T-cell (primary cell): ENCODE measurements at places on chromosomes 5 and 9.

DNA sequence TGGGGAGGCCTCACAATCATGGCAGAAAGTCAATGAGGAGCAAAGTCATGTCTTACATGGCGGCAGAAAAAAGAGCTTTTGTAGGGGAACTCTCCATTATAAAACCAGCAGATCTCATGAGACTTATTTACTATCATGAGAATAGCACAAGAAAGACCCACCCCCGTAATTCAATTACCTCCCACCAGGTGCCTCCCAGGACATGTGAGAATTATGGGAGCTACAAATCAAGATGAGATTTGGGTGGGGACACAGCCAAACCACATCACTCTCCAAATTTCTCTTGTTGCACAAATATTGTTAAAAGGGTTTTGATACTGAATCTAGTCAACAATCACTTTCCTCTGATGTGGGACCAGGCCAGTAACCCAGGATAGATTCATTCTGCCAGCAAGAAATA, 1176.1 kb downstream of the CDH9 start:
- H3K4me1 ChIP-seq: no peaks in the 10 kb centered on the region
- H3K27me3 ChIP-seq: no peaks in the 10 kb centered on the region
- H3K27ac ChIP-seq: no peak overlapping the region
- no peak overlapping the region for H3K4me3 ChIP-seq

DNA sequence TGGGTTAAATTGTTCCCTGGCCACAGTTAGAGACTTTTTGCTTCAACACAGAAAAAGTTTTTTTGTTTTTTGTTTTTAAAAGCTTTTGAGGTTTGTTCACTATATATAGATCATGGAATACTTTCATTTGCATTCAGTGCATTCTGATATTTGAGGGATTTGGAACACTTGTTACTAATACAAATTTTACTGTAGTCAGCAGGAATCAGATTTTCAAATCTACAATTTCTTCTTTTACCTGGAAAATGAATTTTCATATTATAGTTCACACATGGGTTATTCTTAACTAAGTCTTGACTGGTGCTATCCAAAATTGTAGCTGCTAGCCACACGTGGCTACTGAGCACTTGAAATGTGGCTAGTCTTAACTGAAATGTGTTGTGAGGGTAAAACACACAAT, 142.0 kb downstream of the RMI1 start:
- H3K36me3 ChIP-seq: no peaks in the 10 kb centered on the region
- no peak for DNase-seq
- no peak overlapping the region for H3K4me3 ChIP-seq
- H3K4me1 ChIP-seq: no peaks in the 10 kb centered on the region
- no peak overlapping the region for H3K27ac ChIP-seq
- no peaks in the 10 kb centered on the region for H3K27me3 ChIP-seq

DNA sequence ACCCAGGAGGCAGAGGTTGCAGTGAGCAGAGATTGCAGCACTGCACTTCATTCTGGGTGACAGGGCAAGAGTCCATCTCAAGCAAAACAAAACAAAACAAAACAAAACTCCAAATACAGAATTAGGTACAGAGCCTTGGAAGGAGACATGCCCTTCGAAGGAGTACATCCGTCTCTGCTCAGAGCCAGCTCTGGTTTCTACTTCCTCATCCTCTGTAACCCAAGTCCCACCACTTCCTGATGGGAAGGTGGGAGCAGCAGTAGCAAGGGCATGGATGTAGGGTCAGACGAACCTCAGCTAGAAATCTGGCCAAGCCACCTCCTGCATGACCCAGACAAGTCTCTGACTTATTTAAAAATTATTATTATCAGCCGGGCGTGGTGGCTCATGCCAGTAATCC, 16.5 kb upstream of the STXBP1 start:
- no peak overlapping the region for H3K27ac ChIP-seq
- no peaks in the 10 kb centered on the region for H3K4me1 ChIP-seq
- H3K36me3 ChIP-seq: no peaks in the 10 kb centered on the region
- no peak overlapping the region for H3K4me3 ChIP-seq
- H3K27me3 ChIP-seq: no peaks in the 10 kb centered on the region

- H3K27me3 ChIP-seq: no peaks in the 10 kb centered on the region
- H3K4me3 ChIP-seq: no peak overlapping the region
- no peak overlapping the region for H3K27ac ChIP-seq
- DNase-seq: no peak
- H3K36me3 ChIP-seq: no peaks in the 10 kb centered on the region
Measured at GRCh38 chr9:109454041-109454440, 44.1 kb downstream of the PTPN3 start.

GRCh38 chr5:573976-574375, 38.2 kb upstream of the CEP72 start:
- no peaks in the 10 kb centered on the region for H3K27me3 ChIP-seq
- no peak overlapping the region for H3K27ac ChIP-seq
- no peaks in the 10 kb centered on the region for H3K36me3 ChIP-seq
- DNase-seq: no peak
- H3K4me1 ChIP-seq: no peaks in the 10 kb centered on the region
